ENCODE measurements at places on chromosomes 2 and 18. TPM values are rescaled to one million over a fixed set of nuclear protein-coding genes. Genes with fewer than 3 reads are reported as not detected.

GRCh38 chr2:78431241-78431640 is 594.3 kb upstream of the REG3G start:
- DNase-seq, result no peak
- no peaks in the 10 kb centered on the region for H3K36me3 ChIP-seq

- DNase-seq, result no peak
- H3K36me3 ChIP-seq, result no peaks in the 10 kb centered on the region
- peaks cover 31% of the 10 kb centered on the region for H3K4me1 ChIP-seq
- H3K27ac ChIP-seq, result peak within 1 kb of the TSS; percentile 41
- peak within 1 kb of the TSS; percentile 71 for H3K4me3 ChIP-seq
- peaks cover 44% of the 10 kb centered on the region for H3K27me3 ChIP-seq
Measured at GRCh38 chr18:49561289-49562193, at the start of gene LIPG. Gene LIPG (plus strand): TSS chr18:49562057. CDS start chr18:49562309, 252 bp downstream.

- H3K27me3 ChIP-seq, result no peaks in the 10 kb centered on the region
- H3K4me3 ChIP-seq, result no peak overlapping the region
- peaks cover 4% of the 10 kb centered on the region for H3K36me3 ChIP-seq
Measured at GRCh38 chr18:77082316-77082955, 50.1 kb downstream of the MBP start.

The NT5DC4 gene
- total RNA-seq, result not detected

- DNase-seq, result no peak
- H3K4me1 ChIP-seq, result no peaks in the 10 kb centered on the region
- no peak overlapping the region for H3K27ac ChIP-seq
- peaks cover 4% of the 10 kb centered on the region for H3K27me3 ChIP-seq
- no peak overlapping the region for H3K4me3 ChIP-seq
- H3K36me3 ChIP-seq, result no peaks in the 10 kb centered on the region
Measured at GRCh38 chr18:31792580-31792911, 31.9 kb upstream of the SLC25A52 start.
